ENCODE measurements at places on chromosomes 3 and 15.

DNA sequence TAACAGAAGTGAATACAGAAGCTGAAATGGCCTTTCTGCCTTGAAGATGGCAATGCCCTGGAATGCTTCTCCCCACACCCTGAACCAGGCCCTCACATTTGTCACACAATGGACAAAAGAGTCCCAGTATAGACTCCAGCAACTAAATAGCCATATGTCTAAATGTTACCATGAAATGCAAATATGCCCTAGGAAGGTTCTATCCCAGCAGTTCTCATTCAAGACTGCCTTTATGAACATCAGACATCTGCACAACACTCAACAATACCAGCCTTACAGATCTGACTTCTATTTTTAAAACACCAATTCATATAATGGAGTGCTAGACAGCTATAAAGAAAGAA lies 7.9 kb downstream of the ITGB5 start:
- DNase-seq: no peak

DNA sequence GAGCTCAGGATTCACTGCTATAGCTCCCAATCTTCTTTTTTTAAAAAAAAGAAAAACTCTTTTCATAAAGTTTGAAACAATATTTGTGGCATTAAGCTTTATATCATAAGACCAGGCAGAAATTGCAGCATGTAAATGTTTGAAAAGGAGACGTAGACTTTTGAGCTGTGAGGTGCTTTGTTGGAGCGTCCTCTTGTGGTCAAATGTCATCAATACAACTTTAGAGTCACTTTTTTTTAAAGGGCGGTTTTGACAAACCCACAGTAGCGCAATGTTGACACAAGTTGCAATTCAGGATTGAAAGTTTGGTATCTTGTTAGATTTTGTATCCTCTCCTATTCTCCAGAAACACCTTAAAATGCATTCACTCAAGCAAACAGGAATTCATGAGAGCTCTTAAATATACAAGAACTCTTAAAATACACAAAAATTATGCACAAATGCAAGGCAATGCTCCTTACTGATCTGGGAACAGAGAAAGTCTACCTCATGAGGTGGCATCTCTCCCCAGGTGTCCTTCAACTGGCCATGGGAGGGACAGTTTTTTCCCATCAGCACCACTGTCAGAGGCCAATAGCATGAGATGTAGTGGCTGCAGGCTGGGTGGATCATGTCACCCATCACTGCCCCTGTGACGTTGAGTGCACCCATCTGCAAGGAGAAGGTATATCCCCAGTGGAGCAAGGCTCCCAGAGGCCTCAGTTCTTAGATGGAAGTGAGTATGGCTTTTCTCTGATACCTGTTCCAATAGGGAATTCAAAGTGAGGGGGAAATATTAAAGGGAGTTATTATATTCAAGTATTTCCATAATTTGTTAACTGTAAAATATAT lies 70.7 kb downstream of the ANXA2 start:
- peak; percentile 56 for DNase-seq

- no peak for DNase-seq
Measured at GRCh38 chr3:175512700-175513099, 653.6 kb downstream of the NAALADL2 start.

- DNase-seq: no peak
Measured at GRCh38 chr3:55596212-55596611, 109.1 kb upstream of the WNT5A start.

GRCh38 chr3:4503050-4503449 lies 9.9 kb downstream of the ITPR1 start:
- no peak for DNase-seq

DNA sequence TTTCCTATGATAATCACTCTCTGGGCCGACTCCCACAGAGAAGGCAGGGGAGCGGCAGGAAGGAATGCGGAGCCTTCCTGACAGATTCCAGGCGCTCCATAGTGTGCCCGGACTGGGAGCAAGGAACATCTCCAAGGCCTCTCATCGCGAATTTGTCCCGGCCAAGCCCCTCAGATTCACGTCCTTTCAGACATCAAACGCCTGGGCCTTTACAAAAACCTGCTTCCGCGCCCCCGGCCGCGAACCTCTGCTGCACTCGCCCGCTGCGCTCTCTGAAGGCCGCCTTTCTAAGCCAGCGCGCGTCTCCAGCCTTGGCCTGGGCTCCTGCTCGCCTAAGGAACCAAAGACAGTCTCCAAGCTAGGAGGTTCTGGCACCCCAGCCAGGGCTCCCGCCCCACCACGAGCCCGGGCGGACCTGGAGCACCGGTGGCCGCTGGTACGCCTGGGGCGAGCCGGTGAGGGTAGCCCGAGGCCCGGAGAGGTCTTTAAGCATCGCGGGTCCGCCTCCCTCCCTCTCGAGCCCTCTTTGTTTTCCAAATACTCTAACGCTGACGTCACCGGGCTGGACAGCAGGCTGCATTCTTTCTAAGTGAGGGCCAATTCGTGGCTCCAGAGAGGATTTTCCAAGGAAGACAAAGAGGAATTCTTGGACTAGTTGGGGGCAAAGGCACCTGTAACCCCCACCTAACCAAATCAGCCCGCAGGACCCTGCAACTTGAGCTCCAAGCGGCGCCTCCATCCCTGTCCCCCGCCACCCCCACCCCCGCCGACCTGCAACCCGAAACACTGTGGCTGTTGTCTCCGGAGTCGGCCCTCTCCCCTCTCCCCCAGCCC lies 759 bp downstream of the AMOTL2 start:
- no peak for DNase-seq

DNA sequence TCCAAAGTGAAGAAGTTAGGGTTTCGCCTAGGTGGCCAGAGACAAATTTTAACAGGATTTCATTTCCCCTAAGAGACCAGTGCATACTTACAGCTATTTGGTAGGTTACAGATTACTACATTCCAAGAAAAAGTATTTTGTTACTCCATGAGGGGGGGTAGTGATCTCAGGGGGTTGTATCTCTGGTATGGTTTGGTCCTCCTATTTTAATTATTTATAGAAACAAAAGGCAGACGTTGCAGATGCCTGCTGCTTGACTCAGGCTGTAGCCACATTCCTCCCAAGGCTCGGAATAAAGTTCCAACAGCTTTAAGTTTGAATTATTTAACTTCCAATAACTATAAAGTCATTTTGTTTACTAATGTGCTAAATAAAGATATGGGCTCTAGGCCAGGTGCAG lies 1.3 kb upstream of the TRIM59 start:
- DNase-seq: no peak

- no peak for DNase-seq
Measured at GRCh38 chr3:24963762-24964625, 464.1 kb upstream of the RARB start.

DNA sequence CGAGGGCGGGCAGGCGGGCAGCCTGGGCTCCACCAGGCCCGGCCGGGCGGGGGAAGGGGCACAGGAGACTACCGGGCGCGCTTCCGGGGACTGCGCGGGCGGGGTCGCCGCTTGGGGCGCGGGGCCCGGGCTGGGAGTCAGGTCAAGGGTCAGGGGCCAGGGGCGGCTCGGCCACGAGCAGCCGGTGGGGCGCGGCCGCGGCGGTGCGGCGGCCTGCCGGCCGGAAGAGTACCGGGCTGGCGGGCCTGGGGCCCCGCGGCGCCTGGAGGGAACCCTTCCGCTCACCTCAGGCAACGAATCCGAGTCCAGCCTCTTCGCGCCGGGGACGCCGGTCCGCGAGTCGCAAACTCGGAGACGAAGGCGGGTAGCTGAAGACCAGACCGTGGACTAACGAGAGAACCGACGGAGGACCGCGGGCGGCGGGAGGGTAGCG lies 225 bp downstream of the RHOA start:
- peak; percentile 37 for DNase-seq

- peak; percentile 25 for DNase-seq
Measured at GRCh38 chr15:69976366-69976994, 121.2 kb downstream of the TLE3 start.

- DNase-seq: no peak
Measured at GRCh38 chr15:58036579-58036978, 28.9 kb downstream of the ALDH1A2 start.

- no peak for DNase-seq
Measured at GRCh38 chr3:184561913-184562877, 610 bp downstream of the EPHB3 start.

DNA sequence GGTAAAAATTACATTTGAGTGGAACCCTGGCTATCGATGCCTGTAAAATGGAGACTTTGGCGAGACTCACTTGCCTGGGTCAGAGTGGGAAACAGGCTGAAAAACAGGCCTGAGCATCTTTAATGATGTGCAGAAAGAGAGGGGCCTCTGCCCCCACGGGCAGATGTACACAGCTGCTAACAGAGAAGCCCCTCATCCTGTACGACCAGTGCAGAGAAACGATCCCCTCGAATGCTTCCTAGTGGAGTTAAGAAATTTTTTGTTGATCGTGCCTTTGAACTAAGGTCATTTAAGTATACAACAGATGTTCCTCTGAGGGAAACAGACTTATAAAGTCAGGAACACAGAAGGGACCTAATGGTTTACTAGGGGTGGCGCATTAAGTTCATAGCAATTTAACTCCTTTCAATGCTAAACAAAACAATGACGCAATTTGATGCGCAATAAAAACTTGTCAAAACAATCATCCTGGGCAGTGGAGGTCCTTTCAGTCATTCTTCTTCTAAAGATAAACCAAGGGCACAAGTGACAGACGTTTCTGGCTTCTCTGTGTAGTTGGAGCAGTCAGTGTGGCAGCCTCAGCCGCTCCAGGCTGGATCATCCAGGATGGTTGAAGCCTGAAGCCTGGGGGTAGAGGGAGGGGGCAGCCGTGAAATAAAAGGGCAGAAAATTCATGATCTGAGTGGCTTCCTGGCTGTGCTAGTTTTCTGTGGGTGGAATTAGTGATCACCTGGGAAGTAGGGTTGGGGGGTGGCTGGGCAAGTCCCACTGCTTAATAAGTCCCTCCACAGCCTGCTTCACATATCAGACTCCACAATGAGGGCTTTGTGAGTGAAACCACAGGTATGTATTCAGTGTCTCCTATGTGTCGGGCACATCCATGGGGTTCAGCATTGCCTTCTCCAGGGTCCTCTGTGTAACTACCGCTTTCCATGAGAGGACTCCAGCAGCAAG lies 50.8 kb upstream of the MRPS22 start:
- no peak for DNase-seq

DNA sequence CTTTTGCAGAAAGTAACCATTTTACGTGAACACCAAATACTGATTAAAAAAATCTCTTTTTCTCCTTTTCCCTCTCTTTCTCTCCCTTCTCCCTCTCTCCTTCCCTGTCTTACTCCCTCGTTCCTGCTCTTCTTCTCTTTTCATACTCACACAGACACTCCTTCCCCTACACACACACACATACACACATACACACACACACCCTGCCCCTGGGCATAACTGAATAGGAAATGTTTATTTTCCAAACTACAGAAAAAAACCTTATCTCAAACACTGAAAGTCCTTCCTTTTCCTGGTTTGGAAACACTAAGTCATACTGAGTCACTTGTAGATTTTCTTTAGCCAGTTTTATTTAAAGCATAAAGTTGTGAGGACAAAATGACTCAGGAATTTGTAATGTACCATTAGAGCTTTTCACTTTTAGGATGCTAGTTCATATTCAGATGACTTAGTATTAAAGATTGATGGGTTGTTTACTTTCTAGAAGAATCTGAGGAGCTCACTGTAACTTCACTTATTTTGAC lies 62.4 kb downstream of the MBNL1 start:
- no peak for DNase-seq

DNA sequence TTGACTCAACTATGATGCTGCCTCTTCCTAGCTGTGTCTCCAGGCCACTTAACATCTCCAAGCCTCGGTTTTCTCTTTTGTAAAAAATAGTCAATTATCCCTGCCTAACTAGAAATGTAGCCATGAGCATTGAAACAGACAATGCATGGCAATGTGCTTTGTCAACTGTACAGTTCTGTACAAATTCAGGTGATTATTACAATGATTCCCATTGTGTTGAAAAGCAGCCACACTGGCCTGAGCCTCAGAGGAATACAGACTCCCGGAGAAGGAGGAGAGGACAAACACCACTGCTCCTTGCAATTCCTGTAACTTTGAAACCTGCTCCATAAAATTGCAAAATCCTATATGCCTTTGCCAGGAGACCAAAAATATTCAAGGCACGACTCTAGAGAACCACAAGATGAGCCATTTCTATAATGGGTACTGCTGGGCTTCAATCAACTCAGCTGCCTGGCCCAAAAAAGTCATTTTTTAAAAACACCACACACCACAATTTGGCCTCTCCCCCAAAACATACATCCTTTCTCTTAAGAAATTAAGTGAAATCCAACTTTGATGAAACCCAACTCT lies 28.6 kb downstream of the DAPK2 start:
- no peak for DNase-seq

DNA sequence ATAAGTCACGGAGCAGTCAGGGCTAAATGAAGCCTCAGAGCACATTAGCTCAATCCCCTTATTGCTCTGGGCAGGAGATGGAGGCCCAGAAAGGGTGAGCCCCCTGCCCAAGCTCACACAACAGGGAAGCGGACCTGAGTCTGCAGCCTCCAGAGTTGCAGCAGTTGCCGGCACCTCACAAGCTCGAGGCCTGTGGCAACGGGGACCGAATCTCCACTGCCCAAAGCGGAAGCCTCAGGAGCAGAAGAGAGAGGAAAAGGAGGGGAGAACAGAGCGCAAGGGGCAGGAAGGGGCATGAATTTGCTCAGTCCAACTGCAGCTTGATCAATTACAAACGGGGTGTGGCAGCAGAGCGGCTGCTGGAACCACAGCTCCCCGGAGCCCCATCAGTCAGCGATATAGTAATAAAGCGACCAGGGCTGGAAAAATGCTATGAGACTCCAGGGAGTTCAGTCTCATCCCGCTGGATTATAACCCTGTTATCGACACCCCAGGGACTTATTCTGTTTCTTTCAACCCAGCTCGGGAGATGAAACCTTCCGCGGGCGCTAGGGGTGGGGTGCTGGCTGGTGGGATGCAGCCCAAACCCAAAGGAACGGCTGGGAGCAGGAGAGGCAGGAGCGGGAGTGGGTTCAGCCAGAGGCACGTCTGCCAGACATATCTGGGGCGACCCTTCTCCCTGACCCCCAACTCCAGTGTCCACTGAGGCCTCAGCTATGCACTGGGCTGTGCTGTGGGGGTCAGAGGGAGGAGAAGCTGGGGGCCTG lies 219.7 kb upstream of the LINGO1 start:
- no peak for DNase-seq

DNA sequence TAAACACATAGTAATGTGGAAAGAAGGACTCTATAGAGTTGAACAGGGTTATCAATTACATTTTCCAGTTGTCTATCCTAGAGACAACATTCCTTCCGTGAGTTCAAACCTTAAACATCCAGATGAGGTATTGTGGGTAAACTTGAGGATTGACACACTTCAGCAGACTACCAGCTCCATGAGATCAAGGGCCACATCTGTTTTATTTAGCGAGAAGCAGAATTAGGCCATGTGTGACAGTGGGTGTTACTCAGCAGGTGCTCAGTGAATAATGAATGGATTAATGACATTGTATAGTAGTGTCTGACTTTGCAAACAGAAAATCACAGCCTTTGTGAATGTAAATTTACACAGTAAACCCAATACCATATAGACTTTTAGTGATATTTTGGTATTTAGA lies 941.1 kb upstream of the CFAP20DC start:
- no peak for DNase-seq

DNA sequence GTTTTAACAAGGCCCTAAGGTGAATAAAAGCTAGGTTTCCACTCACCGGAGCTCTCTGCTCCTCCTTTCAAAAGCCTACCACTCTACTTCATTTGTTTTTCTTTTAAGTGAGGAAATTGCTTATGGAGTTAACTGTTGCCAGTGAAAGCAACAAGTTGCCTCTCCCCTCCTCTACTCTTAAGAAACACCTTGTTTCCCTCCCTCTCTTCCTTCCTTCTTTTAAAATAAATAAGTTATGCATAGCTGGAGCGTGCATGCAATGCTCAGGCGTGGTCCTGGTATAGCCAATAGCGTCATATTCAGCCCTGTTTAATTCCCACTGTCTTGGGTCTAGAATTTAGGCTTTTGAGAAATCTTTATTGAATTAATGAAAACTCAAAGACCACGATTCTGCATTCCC lies 101.1 kb upstream of the IGF1R start:
- no peak for DNase-seq

Measured in CD4-positive, alpha-beta T cell treated with Interleukin-15 for 4 hours (primary cell).